HS-27A (cell line): ENCODE measurements at places on chromosomes 7 and 10.

DNA sequence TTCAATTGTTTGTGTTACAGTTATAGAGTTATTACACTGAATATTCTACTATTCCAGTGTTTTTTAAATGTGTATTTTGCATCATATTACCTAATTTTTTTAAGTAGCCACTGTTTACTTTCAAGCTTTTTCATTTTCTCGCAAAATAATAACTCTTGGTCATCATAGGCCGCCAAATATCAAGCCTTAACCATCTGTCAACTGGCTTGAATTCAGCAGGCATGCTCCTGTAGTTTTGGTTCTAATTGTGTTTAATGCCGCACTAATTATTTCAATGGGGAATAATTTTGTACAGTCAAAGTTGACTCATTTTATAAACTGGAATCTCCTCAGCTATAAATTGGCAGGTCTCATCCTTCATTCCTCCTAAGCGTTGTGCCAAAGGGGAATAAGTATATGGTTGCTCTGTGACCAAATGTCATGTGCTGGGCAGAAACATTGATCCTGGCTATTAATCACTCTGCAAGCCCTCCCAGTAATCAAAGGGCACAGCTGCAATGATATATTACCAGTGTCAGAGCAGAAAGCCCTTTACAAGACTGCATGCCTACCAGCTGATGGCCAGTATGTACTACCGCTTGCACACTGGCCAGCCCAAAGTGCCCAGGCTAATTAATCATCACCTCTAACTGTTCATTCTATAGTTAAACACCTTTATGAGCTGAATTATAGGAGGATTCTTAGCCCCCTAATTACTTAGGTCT, 74.8 kb downstream of the SKAP2 start:
- no peak for DNase-seq

DNA sequence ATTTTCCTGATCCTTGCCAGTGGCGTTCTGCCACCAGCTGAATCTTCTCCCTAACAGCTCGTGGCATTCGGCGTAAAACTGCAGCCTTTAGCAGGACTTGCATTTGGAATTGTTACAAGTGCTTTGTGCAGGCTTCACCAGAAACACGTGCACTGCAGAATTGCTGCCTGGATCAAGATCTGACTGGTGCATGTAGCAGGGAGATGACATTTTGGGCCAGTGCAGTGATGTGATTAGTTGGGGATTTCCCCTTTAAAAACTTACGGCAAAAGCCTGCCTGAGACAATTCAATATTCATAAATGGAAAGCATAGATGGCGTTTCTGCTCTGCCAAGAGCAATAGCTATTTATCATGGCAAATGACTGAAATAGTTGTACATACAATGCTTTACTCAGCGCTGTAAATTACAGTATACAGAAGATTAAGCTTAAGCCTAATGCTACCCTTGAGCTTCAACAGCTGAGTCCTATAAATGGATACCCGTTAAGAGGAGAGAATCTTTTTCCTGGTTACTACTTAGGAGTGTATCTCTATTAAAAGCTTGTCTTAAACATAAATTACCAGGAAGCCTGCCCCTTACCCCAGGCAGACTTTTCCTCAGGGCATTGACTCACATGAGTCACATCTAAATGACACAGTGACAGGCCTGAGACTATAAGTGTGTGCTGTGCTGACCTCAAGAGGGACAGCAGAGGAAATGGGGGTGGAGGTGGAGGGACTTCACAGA, 106.3 kb downstream of the ATXN7L1 start:
- no peak for DNase-seq

- DNase-seq = no peak
Observed at GRCh38 chr10:75014516-75015230, 96.8 kb upstream of the SAMD8 start.

DNA sequence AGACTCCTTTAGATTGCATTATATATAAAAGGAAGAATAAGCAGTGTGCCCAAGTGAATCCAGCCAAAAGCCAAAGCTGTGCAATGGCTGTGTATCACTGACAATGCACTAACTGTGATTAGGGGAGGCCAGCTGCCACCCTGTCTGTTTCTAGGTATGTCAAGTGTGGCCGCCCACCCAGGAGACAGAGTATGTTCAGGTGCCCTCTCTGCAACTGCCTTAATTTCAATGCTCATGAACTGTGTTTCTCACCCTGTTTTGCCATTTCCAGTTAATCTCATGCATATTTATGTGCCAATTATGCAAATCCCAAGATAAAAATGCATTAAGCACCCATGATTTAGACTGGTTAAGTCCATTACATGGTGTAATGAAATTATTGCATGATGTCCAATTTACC, 159.4 kb downstream of the FRMD4A start:
- no peak for DNase-seq

DNA sequence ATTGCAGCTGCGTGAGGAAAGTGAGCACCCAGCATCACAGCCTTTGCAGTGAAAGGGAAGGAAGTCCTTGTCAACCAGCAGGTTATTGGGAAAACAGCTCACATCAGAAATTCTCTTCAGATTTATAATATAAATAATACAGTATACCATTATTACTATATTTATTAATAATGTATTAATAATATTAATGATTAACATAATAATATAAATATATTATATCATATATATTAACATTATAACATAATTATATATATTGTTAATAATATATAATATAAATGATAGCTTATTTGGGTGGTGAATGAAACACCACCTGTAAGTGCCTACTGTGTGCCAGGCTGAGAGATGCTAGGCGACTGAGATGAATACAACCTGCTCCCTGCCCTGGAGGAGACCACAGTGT, 423.0 kb downstream of the TCERG1L start:
- DNase-seq = no peak

GRCh38 chr7:155860461-155860839, 48.2 kb upstream of the SHH start:
- DNase-seq = no peak
